Fibroblast of lung (primary cell): ENCODE measurements at places on chromosomes 12 and 14. TPM values are rescaled to one million over a fixed set of nuclear protein-coding genes. Genes with fewer than 3 reads are reported as not detected.

GRCh38 chr14:38053666-38054065, 154.0 kb upstream of the SSTR1 start:
- no peaks in the 10 kb centered on the region for H3K36me3 ChIP-seq
- no peak for DNase-seq
- no peak overlapping the region for H3K4me3 ChIP-seq
- H3K27me3 ChIP-seq: no peaks in the 10 kb centered on the region

DNA sequence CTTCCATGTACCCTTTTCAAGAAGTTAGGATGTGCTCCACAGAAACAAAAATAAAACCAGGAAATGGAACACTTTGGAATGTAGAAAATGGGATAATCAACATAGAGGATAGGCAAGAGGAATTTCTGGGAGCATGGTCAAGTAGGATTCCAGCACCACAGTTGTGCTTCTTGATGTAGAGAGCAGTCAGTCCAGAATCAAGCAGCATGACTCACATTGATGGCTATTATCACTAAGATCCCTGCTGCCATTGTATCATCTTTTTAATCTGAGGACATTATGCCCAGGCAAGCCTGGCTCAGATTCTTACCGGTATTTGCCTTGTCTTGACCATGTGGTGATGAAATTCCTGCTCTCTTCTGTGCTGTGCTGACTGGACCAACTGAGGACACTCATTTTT, 5.7 kb downstream of the ETFRF1 start:
- H3K27me3 ChIP-seq: no peaks in the 10 kb centered on the region
- no peak overlapping the region for H3K4me3 ChIP-seq
- no peaks in the 10 kb centered on the region for H3K4me1 ChIP-seq
- no peak overlapping the region for H3K27ac ChIP-seq
- DNase-seq: peak; percentile 11
- peaks cover 1% of the 10 kb centered on the region for H3K36me3 ChIP-seq

GRCh38 chr14:58280954-58281787, 17.2 kb upstream of the ARID4A start:
- H3K27me3 ChIP-seq: no peaks in the 10 kb centered on the region
- no peak overlapping the region for H3K4me3 ChIP-seq
- H3K27ac ChIP-seq: peak overlapping the region; percentile 53
- H3K4me1 ChIP-seq: peaks cover 2% of the 10 kb centered on the region
- peaks cover 6% of the 10 kb centered on the region for H3K36me3 ChIP-seq

GRCh38 chr12:27511031-27511722, 12.8 kb upstream of the PPFIBP1 start:
- no peaks in the 10 kb centered on the region for H3K4me1 ChIP-seq
- H3K4me3 ChIP-seq: no peak overlapping the region
- no peaks in the 10 kb centered on the region for H3K36me3 ChIP-seq
- H3K27me3 ChIP-seq: no peaks in the 10 kb centered on the region

DNA sequence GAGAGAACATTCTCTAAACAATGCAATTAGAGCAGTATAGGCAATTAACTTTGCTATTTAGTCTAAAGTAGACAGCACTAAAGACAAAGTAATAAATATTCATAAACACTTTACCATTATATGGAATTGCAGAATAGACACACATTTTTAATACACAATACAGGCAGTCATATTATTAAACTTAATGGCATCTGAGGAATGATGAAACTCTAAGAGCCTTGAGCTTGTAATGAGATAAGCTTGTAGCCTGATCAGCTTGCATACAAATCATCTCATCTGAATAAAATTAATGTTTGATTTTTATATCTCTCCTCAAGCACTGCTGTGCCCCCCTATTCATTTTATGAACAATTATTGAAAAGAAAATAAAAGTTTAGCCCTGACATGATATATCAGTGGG, 107.6 kb downstream of the MGAT4C start:
- no peak overlapping the region for H3K27ac ChIP-seq
- DNase-seq: no peak
- H3K36me3 ChIP-seq: no peaks in the 10 kb centered on the region
- H3K4me3 ChIP-seq: no peak overlapping the region
- H3K4me1 ChIP-seq: no peaks in the 10 kb centered on the region
- H3K27me3 ChIP-seq: no peaks in the 10 kb centered on the region

DNA sequence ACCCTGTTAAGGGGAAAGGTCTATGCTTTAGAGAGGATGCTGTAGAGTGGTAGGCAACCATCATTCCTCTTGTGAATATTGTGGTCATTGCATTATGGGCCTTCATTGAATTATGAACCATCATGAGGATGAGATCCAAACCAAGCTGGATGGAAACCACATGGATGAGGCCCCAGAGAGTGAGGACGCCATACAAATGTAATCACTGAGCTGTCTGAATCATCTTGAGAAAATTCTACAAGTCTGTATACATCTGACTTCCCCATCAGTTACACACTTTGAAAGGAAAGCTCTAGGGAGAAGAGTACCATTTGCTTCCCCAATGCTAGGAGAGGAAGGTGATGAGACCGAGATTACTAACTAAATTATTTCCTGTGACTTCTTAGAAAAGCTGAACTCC, 172.9 kb downstream of the CACNA1C start:
- H3K36me3 ChIP-seq: no peaks in the 10 kb centered on the region
- no peaks in the 10 kb centered on the region for H3K4me1 ChIP-seq
- H3K27me3 ChIP-seq: no peaks in the 10 kb centered on the region
- H3K4me3 ChIP-seq: no peak overlapping the region
- no peak overlapping the region for H3K27ac ChIP-seq
- DNase-seq: no peak

DNA sequence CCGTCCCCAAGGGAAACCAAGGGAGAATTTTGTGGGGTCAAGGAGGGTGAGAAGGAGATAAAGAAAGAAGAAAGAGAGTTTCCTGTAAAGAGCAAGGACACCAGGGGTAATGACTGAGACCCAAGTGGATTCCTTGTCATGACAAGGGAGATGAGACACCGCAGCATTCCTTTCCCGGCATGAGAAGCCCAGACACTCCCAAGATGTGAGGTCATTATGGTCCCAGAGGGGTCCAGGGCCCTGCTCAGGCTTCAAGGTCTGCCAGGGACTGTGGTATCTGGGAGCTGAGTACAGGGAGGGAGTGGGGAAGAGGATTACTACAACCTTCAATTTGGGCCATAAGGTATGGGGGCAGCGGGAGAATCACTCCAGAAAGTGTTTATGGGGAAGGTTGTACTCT, 58.1 kb downstream of the SPTB start:
- no peaks in the 10 kb centered on the region for H3K36me3 ChIP-seq
- no peak overlapping the region for H3K4me3 ChIP-seq
- no peaks in the 10 kb centered on the region for H3K4me1 ChIP-seq
- H3K27ac ChIP-seq: no peak overlapping the region
- peaks cover 38% of the 10 kb centered on the region for H3K27me3 ChIP-seq

- no peaks in the 10 kb centered on the region for H3K4me1 ChIP-seq
- H3K4me3 ChIP-seq: no peak overlapping the region
- H3K36me3 ChIP-seq: no peaks in the 10 kb centered on the region
- DNase-seq: no peak
- H3K27ac ChIP-seq: no peak overlapping the region
- no peaks in the 10 kb centered on the region for H3K27me3 ChIP-seq
Observed at GRCh38 chr14:79749065-79749464, 462.2 kb downstream of the DIO2 start.

- H3K4me1 ChIP-seq: no peaks in the 10 kb centered on the region
- H3K27me3 ChIP-seq: peaks cover 9% of the 10 kb centered on the region
- no peaks in the 10 kb centered on the region for H3K36me3 ChIP-seq
- no peak overlapping the region for H3K4me3 ChIP-seq
- no peak for DNase-seq
Observed at GRCh38 chr12:218728-219590, 5.0 kb upstream of the SLC6A12 start.

DNA sequence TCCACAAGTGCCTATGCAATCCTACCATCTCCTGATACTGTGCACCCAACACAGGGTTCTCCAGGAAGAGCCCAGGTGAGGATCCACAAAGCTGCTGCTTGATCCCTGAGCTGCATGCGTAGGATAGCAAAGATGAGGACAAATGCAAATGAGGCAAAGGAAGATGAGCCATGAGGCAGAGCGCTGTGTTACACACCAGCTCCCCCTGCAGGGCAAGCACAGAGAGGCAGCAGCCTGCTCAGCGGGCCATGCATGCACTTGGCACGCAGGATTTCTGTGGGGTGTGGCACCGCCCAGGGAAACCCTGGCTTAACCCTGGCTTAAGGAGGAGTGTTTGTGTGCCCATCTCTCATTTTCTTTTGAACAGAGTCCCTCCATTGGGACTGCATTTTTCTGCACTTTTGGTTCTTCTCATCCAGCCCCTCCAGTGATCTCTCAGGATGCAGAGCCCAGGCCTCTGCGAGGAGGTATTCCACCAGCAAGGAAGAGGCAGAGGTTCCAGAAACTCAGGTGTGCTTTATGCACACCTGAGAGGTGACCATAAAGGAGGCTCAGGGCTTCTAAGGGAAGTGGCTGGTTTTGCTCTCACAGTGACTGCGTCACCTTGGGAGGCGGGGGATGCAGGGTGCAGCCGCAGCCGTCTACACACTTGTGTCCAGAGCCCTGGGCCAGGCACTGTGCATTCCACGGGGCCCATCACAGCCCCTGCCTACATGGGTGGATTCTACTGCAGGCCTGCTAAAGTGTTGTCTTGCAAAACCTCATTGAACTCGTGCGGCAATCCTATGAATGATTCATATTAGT, 973.3 kb upstream of the TMEM132C start:
- no peak overlapping the region for H3K27ac ChIP-seq
- H3K4me3 ChIP-seq: no peak overlapping the region
- H3K4me1 ChIP-seq: no peaks in the 10 kb centered on the region
- peak; percentile 50 for DNase-seq

- no peaks in the 10 kb centered on the region for H3K27me3 ChIP-seq
- no peaks in the 10 kb centered on the region for H3K36me3 ChIP-seq
- no peaks in the 10 kb centered on the region for H3K4me1 ChIP-seq
Observed at GRCh38 chr12:7610006-7610405, 55.7 kb downstream of the APOBEC1 start.

DNA sequence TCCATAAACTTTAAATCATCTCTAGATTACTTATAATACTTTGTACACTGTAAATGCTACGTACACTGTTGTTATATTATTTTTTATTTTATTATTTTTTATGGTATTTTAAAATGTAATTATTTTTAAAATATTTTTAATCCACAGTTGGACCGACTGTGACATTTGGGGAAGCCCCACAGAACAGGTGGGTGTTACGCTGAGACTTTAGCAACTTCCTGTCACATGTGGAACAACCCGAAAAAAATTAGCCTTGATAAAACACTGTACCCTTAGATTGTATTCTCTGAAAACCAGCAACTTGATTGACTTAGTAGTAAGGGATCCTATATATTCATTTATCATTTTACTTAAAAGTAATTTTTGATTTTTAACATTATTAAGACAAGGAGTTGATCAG, 1755.7 kb upstream of the SEL1L start:
- no peaks in the 10 kb centered on the region for H3K36me3 ChIP-seq
- no peak overlapping the region for H3K27ac ChIP-seq
- H3K27me3 ChIP-seq: no peaks in the 10 kb centered on the region
- H3K4me3 ChIP-seq: no peak overlapping the region
- DNase-seq: no peak

GRCh38 chr12:21718944-21719650, 55.4 kb downstream of the KCNJ8 start:
- no peaks in the 10 kb centered on the region for H3K27me3 ChIP-seq
- H3K27ac ChIP-seq: no peak overlapping the region
- H3K4me1 ChIP-seq: no peaks in the 10 kb centered on the region
- no peaks in the 10 kb centered on the region for H3K36me3 ChIP-seq
- H3K4me3 ChIP-seq: no peak overlapping the region

DNA sequence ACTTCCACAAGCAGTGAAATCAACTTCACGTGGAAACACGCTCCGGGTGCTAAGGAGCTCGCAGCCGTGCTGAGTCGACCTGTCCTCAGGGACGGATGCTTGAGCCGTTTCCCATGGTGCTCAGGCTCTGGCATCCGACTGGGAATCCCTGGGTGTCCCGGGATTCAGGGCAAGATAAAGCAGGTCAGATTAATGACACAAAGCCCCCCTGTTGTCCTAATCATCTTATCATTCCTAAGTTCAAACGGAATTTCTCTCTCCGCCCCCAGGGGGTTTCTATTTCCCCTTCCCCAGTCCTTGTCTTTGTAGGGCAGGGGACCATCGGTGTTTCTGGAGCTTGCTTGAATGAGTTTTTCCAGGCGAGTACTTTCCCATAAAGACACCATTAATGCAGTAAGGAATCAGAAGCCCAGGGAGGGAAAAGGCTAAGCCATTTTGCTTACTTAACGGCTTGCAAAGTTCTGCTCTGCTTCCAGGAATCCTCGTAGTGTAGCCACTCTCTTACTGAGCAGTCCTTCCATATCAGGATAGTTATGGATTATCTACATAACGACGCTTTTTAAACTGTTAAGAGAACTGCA, 116.5 kb downstream of the TMEM132C start:
- no peak for DNase-seq
- H3K27ac ChIP-seq: no peak overlapping the region
- no peaks in the 10 kb centered on the region for H3K27me3 ChIP-seq
- no peaks in the 10 kb centered on the region for H3K4me1 ChIP-seq
- H3K4me3 ChIP-seq: no peak overlapping the region
- H3K36me3 ChIP-seq: no peaks in the 10 kb centered on the region

DNA sequence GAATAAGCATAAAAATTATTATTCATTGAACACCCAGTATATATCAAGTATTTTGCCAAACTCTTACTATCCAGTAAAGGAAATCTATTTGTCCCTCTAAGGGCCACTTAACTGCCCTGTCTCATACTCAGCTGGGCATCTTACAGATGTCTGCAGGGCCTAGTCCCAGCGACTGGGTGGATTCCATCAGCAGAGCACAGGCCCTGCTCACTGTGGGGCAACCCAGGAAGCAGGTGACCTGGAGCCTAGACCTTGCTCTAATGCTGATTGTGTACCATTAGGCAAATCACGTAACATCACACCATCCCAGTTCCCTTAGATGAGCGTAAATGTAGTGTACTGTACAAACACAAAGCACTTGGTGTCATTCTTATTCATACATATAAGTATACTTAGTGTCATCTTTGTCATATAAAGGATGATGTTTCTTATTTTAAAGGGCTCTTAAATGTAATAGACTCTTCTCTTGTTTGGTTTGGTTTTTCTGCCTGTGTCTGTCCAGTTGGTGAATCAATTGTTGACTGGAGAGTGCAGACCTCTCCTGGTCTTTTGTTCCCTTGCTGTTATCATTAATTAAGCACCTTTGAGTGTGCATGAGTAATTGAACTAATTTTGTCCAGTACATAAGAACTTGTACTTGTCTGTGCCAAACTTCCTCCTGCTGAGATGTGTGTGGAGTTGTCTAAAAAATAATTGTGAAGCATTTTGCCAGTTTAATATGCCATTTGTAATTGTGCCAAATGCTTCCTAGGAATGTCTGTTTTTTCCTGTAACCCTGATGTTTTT, 49.3 kb downstream of the RAB35 start:
- no peak overlapping the region for H3K4me3 ChIP-seq
- no peaks in the 10 kb centered on the region for H3K36me3 ChIP-seq
- H3K27ac ChIP-seq: no peak overlapping the region
- peaks cover 23% of the 10 kb centered on the region for H3K27me3 ChIP-seq
- DNase-seq: no peak

The IGFBP6 gene
- polyA plus RNA-seq: 229 and 274 TPM in 2 replicates

The CCDC175 gene
- polyA plus RNA-seq: not detected in 2 replicates

The TRHDE gene
- polyA plus RNA-seq: 8.8 and 17.6 TPM in 2 replicates

The AMDHD1 gene
- polyA plus RNA-seq: 0.08 and 0.25 TPM in 2 replicates

The FOXM1 gene
- polyA plus RNA-seq: 14.6 and 71.3 TPM in 2 replicates

The DCN gene
- 2,179 and 4,941 TPM in 2 replicates for polyA plus RNA-seq

The DNAJC22 gene
- 2.4 and 5.7 TPM in 2 replicates for polyA plus RNA-seq

The IAPP gene
- polyA plus RNA-seq: not detected in 2 replicates
